Caudate nucleus (tissue), 63 donors: ENCODE measurements at places on chromosomes 7 and 10.

- no peak for DNase-seq
Measured at GRCh38 chr7:155911471-155912105, 99.3 kb upstream of the SHH start.

DNA sequence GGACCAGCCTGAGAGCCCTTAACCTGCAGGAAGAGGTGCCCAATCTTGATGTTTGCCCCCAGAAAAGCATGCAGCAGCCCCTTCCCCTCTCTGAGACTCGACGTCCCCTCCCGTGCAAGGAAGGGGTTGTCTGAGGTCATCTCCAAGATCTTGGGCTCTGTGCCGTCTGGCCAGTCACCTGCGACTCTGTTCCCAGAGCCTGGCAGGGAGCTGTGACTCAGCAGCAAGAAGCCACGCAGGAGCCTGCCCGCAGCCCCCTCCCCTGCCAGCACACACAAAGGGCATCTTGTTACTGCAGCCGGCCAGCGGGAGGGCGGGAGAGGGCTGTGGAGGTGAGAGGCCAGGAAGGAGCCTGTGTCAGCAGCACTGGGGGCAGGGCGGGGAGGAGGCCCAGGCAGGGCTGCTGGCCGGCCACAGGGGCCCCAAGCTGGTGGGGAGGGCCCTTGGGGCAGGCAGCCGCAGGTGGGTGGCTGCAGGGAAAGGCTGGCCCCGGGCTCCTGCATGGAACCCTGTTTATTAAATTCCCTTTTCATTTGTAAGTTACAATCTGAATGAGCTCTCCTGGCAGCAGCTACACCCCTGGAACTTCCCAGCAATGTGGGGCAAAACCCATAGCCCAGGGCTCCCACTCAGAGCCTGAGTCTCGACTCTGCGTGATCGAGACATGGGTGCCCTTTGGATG, 103.7 kb upstream of the ZMIZ1 start:
- DNase-seq = peak; percentile 80

- no peak for DNase-seq
Measured at GRCh38 chr7:23960361-23960760, 250.3 kb downstream of the STK31 start.

DNA sequence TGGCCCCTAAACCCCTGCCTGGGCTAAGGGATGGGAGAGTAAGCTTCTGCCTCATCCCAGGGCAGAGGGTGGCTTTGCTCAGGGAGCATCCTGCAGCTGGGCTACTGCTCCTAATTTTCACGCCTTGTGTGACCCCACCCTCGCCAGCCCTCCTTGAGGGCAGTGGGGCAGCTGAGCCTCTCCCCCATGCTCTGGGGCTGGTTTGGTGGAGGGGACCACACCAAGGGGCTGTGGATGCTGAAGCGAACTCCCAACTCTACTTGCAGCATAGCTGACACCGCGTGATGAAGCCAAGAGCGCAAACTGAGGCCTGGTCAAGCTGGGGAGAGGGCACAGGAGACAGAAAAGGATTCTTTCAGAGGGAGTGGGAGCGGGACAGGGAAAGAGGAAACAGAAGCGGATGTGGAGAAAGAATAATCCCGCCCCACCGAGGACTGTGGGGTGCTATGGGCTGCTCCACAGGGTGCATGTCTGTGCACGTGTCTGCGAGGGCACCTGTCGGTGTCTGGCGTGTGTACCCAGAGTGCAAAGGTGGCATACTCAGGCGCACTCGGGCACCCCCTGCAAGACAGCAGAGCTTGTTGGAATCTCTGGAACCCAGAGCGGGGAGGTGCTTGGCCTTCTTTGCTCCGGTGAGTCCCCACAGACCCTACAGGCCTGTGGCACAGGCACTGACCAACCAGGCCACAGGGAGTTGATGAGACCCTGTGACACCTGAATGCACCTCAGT, 19.4 kb upstream of the RASGEF1A start:
- no peak for DNase-seq

DNA sequence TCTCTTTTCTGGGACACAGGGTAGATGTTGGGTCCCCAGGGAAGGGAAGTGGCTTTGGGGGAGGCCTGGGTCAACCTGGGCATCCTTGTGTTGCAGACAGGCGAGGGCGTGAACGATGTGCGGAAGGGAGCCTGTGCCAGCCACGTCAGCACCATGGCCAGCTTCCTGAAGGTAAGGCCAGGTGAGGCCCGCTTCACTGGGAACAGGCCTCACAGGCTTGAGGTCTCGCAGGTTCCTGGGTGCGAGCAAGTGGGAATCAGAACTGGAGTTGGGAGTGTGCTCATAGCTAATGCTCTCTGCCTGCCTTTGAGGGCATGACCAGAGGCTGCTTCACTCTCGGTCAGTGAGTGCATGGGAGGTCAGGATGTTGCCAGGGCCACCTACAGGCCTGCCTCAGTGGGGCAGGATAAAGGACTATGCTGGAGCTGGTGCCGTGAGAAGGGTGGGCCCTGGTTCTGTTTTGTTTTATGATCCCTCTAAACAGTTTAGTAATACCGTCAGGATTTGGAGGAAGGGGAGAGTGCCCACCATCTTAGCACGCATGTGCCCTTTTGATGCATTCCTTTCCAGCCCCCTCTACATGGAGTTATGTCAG, 8.4 kb downstream of the DBNL start:
- DNase-seq = no peak

- no peak for DNase-seq
Measured at GRCh38 chr7:90298145-90299038, 22.7 kb downstream of the FAM237B start.

DNA sequence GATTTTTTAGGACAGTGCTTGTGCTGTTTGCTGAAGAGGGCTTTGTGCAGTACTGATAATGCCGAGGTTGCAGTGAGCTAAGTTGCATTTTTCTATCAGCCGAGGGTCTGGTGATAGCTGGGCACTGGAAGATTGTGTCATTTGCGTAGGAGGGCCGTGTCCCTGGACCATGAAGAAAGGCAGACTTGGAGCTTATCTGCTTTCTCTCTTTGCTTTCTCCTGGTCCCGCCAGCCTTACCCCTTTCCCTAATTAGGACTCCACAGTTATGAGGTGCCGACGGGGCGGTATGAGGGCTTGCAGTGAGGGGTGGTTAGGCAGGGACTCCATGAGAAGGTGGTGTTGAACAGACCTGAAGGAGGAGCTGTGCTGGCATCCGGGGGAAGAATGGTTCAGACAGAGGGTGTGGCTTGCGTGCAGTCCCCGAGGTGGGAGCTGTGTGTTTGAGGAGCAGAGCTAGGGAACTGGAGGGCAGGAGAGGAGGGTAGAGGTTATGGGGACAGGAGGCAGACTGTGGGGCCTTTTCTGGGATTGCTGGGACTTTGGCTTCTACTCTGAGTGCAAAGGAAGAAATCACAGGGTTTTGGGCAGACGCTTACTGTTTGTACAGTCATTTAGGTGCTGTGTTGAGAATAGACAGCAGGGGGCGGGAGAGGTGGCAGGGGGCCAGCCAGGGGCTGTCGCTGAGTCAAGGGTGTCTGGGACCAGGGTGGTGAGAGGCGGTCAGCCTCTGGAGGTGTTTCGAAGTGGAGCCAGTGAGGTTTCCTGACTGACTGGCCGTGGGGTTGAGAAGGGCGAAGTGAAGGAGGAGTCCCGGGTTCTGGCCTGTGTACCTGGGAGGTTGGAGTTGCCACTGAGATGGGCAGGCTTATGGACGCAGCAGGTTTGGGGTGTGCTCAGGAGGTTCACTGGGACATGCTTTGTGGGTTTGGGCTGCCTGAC, 43.4 kb downstream of the PRF1 start:
- DNase-seq = no peak
